MCF 10A (cell line): ENCODE measurements at places on chromosomes 11 and 22.

- no peak for DNase-seq
Measured at GRCh38 chr11:61964058-61964665, 3.3 kb downstream of the FTH1 start.

GRCh38 chr11:68020575-68020974 is 9.9 kb upstream of the NDUFS8 start:
- peak; percentile 90 for DNase-seq

- no peak for DNase-seq
Measured at GRCh38 chr11:112165049-112165448, 1.2 kb upstream of the IL18 start.

- peak; percentile 81 for DNase-seq
Measured at GRCh38 chr11:134640971-134641968, 229.2 kb upstream of the B3GAT1 start.

DNA sequence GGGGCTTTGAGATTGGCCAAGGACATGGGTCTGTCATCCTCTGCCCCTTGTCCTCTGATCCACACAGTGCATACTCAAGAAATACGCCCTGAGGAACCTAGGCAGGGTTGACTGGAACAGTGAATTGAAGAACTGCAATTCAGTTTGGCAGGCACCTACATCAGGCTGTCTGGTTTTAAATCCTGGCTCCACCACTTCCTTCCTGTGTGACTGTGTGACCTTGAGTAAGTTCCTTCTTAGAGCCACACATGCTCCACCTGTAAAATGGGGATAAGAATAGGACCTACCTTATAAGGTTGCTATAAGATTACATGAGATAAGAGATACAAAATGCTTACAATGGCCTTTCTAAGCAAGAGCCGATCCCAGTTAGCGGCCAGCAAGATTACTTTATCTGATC is 15.8 kb upstream of the TCF20 start:
- no peak for DNase-seq

- DNase-seq = no peak
Measured at GRCh38 chr11:93528757-93529645, 14.2 kb downstream of the SMCO4 start.

DNA sequence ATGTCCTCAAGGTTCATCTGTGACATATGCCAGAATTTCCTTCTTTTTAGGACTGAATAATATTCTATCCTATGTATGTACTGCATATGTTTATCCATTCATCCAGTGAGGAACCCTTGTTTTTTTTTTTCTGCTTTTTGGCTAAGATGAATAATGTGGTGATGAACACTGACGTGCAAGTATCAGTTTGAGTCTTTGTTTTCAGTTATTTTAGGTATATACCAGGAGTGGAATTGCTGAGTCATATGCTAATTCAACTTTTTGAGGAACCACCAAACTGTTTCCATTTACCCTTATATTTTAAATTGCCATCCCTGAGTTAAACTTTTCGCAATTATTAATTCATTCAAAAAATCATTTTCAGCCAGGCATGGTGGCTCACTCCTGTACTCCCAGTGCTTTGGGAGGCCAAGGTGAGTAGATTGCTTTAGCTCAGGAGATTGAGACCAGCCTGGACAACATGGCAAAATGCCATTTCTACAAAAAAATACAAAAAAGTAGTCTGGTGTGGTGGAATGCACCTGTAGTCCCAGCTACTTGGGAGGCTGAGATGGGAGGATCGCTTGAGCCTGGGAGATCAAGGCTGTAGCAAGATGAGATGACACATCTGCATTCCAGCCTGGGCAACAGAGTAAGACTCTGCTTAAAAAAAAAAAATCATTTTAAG is 64.2 kb downstream of the MICAL2 start:
- DNase-seq = peak; percentile 53

GRCh38 chr11:17952487-17952886 is 60.4 kb downstream of the SERGEF start:
- DNase-seq = no peak

DNA sequence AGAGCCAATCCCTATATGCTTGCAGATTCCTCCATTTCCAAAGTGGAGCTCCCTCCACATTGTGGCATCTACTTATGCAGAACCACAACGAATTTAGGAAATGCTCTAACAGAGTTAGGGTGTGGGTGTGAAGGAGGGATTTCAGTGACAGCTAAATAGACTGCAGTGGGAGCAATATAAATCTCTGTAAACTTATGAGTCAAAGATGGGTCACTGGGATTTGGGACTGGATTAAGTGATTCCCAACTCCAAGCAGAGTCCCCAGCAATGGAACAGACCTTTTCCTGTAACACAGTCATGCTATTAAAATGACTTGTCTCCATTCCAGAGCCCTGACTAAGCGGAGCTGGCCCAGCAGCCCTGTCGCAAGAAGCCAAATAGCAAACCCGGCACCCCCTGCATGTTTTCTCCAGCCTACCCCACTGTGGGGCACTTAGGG is 36.6 kb downstream of the RPL27A start:
- DNase-seq = peak; percentile 88

- DNase-seq = no peak
Measured at GRCh38 chr11:134488913-134489312, 76.9 kb upstream of the B3GAT1 start.

DNA sequence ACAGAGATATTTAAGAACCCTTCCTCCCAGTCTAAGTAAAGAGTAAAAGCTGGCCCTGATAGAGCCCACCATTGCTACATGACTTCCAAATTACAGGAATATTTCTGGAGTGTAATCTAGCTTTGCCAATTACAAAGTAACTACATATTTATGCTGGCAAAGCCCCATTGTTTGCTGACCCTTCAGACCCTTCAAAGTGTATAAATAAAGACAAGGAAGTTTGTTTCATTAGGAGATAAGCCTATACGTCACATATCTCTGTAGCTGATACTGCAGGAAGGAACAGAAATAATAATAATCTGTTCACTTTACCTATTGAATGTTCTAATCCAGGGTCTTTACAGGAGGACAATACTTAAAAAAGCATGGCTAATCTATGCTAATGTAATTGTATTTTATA is 375.1 kb downstream of the SOX6 start:
- no peak for DNase-seq
